AG20443 (cell line): ENCODE measurements at places on chromosomes 4 and X.

DNA sequence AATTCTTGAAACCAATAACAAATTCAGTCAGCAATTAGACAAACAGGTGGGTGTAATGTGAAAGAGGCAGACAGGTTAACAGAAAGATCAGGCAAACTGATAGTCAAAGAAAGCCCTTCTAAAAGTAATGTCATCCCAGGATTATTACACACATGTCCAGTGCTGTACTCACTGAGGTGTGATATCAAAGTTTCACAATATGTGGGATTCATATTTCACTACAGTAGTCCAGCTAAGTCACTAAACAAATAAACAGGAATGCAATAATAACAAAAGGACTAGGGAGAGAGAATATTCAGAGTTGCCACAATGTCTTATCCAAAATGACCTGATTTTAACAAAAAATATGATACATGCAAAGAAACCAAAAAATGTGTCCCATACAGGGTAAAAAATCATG is 787.5 kb downstream of the FSTL5 start:
- no peak for DNase-seq

GRCh38 chr4:43243433-43244116 is 351.1 kb downstream of the GRXCR1 start:
- no peak for DNase-seq

GRCh38 chr4:158013858-158014257 is 159.0 kb downstream of the GASK1B start:
- no peak for DNase-seq

DNA sequence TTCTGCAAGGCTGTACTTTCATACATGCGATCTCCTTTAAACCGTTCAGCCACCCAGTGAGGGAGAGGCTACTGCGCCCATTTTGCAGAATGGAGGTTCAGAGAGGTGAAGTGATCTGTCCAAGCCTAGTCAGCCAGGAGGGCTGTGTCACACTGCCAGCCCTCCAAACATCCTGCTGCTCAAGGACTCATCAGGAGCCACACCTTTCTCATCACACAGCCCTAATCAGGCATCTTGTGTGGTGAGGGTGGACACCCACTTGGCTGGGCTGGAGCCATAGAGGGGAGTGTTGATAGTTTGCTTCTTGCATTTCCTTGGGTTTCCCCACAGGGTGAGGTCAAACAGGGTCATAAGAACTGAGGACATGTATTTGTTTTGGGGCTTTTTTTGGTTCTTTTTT is 5.4 kb upstream of the CXCR3 start:
- no peak for DNase-seq

GRCh38 chrX:77938083-77938680 is 27.7 kb downstream of the ATP7A start:
- DNase-seq = no peak

- DNase-seq = peak; percentile 13
Observed at GRCh38 chr4:149754526-149754925, 61.1 kb downstream of the IQCM start.

DNA sequence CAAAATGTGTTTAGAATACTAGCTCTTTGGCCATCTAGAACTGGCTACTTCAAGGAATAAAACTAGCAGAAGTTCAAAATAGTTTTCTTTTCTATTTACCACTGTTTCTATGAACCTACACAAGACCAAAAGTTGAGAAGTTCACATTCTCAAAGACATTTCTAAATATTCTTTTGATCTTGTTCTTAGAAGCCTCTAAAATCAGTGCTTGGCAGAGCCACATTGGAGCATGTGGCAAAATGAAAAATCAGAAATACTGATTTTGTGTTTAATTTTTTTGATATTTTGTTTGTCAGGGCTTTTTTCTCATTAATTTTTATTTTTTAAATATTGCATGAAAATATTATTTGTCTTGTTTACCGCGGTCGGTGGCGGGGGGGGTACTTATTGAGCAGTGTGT is 853.8 kb upstream of the INTU start:
- DNase-seq = no peak

DNA sequence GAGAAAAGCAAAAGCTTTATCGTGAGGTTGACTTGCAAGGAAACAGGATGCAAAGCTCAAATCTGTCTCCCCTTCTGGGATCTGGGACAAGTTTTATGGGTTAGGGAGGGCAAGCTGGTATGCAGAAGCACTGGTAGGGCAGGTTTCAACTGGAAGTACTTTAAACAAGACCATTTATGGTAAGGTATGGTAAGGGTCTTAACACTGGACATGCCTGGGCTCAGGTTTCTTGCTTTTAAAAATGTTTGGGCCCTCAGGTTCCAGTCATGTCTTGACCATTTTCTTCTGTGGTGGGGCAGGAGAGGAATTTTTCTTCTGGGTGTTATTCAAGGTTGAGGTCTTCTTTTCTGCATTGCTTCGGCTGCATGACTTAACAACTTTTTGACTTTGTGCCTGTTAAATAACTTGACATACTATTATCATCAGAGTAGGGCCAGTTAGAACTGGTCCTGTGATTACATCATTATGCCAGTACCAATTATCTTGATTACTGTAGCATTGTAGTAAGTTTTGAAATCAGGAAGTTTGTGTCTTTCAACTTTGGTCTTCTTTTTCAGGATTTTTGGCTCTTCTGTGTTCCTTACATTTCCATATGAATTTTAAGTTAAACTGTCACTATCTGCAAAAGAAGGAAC is 33.7 kb downstream of the CD38 start:
- no peak for DNase-seq

DNA sequence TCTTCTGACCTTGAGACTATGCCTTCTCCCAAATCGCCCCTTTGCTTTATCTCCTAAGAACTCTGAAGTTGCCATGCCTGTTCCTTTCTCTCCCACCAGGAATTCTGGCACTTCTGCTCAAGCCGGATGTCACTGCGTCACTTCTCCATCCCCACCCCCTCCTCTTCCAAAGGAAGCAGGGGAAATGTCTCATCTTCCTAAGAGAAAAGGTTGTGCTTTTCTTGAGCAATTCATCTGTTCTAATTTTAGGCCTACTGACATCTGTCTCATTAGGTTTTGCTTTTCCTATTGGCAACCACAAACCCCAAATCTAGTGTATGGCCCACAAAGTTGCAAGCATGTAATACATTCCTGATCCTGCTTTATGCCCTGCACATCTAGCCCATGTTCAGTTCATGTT is 163.1 kb upstream of the PLAC1 start:
- DNase-seq = peak; percentile 47

DNA sequence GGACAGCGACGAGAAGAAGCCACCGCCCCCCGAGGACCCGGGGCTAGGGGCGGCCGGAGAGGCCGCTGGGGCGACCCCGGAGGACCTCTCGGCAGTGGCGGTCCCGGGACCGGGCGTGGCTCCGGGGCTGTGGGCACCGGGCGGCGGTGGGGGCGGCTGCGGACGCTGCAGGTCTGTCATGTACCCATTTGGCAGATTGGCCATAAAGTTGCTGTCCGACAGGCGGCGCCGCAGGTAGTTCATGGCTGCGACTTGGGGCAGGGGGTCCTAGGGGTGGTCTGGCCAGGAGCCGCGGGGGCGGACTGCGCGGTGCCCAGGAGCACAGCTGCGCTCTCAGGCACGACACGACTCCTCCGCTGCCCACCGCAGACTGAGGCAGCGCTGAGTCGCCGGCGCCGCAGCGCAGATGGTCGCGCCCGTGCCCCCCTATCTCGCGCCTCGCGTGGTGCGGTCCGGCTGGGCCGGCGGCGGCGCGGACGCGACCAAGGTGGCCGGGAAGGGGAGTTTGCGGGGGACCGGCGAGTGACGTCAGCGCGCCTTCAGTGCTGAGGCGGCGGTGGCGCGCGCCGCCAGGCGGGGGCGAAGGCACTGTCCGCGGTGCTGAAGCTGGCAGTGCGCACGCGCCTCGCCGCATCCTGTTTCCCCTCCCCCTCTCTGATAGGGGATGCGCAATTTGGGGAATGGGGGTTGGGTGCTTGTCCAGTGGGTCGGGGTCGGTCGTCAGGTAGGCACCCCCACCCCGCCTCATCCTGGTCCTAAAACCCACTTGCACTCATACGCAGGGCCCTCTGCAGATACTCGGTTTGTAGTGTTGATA is at the start of gene SYN1:
TSS of gene SYN1 (minus strand) at position 372 of the 817 bp plus-strand sequence. CDS start at position 243, 129 bp downstream.
- peak; percentile 94 for DNase-seq

DNA sequence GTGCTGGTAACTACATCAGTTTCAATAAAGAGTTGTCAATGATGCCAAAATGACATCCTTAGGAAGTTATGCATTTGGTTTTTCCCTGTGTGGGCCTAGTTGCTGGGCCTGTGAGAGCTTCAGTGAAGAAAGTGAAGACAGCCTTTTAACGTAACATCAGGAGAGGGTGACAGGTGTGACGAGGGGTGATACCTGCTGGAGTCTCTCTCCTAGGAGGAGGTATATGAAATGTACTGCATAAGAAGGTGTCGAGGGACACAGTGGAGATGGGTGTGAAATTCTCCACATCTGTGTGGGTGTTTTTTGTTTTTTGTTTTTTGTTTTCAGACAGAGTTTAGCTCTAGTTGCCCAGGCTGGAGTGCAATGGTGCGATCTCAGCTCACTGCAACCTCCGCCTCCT is 49.2 kb downstream of the EVC start:
- no peak for DNase-seq

GRCh38 chr4:156946516-156947424 is 24.8 kb downstream of the PDGFC start:
- DNase-seq = peak; percentile 83

DNA sequence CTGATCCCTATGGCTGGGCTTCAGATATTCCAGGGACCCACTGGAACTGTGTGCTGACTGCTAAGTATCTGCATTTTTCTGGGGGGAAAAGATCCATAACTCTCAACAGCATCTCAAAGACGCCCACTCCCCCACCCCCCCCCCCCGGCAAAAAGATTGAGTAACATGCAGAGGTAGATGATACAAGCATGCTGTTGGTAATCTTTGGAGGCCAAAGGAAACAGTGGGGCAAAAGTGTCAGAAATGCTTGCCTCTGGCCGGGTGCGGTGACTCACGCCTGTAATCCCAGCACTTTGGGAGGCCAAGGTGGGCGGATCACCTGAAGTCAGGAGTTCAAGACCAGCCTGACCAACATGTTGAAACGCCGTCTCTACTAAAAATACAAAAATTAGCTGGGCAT is 12.2 kb downstream of the XPNPEP2 start:
- no peak for DNase-seq

DNA sequence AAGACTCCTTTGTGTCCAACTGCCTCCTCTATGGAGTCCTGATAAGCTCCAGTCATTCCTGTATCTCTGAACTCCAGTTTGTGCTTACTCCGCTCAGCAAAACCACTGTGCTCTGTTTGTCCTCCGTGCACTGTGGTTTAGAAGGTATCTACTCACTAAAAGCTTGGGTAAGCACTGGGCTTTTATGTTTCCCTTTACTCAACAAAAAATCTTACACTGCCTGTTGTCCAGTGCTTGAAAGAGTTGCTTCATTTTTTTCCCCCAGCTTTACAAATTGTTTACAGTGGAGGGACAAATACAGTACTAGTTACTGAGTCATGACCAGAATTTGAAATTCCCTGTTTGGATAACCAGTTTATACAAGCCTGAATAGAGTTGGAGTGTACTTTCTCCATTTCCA is 545.3 kb upstream of the FAT1 start:
- peak; percentile 18 for DNase-seq

DNA sequence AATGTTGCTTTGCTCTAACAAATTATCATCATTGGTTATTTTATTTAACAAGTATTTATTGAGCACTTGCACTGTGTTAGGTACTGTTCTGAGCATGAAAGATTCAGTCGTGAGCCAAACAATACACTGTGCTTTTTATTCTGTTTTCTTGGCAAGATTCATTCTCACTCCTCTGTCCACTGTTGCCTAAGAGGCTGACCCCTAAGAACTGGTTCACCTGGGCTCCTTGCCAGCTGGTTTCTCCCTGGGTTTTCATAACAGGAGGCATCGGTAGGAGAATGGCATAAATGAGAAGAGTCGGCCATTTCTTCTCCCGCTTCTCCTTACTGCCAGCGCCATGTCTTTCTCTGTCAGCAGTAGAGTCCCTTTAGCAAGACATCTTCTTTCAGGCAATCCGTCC is 243.7 kb upstream of the DIAPH2 start:
- no peak for DNase-seq

DNA sequence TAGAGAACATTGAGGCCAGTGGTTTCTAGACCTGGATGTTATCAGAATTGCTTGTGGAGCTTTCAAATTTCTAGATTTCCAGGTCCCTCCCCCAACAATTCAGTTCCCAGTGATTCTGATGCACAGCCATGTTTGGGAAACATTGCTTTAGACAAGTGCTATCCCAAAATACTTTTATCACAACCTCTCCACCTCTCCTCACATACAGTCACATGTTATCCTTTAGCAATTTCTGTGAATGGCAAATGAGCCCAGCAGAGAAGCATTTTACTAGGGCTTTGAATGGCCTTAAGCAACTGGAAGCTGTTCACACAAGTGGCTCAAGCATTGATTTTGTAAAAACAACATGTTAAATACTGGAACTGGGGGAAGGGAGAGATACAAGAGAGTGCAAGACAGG is 29.7 kb downstream of the DCX start:
- no peak for DNase-seq

DNA sequence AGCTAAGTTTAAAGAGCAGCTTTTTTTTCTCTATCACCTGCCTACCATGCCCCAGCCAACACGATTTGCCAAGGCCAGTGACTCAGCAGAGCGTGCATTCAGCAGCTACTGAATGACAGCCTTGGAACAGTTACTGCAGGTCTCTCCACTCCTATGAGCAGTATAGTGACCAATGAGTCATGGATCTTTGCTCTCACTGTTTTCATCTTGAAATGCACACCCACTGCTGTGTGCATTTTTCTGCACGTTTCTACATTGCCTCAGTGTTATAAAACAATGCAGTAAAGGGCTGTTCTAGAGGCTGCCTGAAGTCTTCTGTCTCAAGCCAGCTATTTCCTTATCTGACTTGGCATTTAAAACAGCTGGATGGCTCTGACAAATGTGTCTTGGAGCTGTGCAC is 66.0 kb upstream of the C4orf54 start:
- peak; percentile 34 for DNase-seq

- no peak for DNase-seq
Observed at GRCh38 chrX:140360284-140360683, 144.6 kb downstream of the SOX3 start.

DNA sequence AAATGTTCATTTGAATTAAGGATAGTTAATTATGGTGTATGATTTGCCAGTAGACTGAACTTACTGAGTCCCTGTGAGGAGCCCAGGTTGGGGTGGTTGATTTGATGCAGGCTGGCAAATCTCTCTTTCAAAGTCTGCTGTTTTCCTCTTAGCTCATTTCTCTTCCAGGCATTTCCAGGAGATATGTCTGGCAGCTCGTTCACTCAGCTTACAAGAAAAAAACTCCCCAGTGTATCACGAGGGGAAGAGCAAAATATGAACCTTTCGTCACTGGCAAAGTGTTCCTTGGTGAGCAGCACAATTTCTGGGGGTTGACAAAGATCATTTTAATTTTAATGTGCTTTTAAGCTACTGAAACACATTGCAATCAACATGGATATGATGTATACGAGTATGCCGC is 244.2 kb downstream of the CBLL2 start:
- DNase-seq = no peak

DNA sequence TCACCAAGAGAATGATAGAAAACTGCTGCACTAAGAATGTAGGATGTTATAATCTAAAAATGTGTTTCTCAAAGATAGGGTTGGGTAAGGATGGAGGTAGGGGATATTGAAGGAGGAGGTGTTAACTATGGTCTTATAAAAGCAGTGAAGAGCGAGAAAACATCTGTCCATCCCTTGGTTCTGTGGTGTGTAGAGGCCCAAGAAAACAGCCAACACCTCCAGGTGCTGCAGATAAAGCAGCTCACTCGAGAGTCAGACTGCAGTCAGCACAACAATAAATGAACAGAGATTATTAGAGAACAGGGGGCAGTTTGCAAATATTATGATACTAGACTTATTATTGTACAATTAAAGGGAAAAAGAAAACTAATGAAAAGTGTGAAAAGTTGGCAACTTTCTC is 141.5 kb downstream of the CAMK2D start:
- no peak for DNase-seq

- DNase-seq = no peak
Observed at GRCh38 chr4:145280541-145280940, 100.2 kb upstream of the OTUD4 start.
